Inflammatory macrophage treated with lipopolysaccharide for 1 hour (primary cell): ENCODE measurements at places on chromosomes 6 and 20.

DNA sequence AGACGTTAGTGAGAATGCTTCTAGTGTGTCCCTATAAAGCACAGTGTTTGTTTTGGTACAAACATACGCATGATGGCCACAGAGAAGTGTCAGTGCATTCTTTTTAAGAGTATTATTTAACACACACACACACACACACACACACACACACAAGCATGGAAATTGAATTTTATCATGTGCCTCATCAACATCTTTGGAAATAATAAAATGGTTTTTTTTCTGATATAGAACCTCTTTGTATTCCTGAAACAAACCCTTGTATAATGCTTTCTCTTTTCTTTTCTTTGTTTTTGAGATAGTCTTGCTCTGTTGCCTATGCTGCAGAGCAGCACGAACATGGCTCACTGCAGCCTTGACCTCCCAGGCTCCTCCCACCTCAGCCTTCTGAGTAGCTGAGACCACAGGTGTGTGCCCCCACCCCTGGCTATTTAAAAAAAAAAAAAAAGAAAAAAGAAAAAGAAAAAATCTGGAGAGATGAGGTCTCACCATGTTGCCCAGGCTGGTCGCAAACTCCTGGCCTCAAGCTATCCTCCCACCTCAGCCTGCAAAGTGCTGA, 116.2 kb upstream of the SYNDIG1 start:
- DNase-seq, result no peak

- no peak for DNase-seq
Observed at GRCh38 chr20:1375515-1375914, 17.3 kb downstream of the FKBP1A start.

GRCh38 chr6:34958734-34959133, 69.7 kb downstream of the ANKS1A start:
- DNase-seq, result peak; percentile 45

- DNase-seq, result no peak
Observed at GRCh38 chr20:53628076-53628475, 34.4 kb upstream of the ZNF217 start.

DNA sequence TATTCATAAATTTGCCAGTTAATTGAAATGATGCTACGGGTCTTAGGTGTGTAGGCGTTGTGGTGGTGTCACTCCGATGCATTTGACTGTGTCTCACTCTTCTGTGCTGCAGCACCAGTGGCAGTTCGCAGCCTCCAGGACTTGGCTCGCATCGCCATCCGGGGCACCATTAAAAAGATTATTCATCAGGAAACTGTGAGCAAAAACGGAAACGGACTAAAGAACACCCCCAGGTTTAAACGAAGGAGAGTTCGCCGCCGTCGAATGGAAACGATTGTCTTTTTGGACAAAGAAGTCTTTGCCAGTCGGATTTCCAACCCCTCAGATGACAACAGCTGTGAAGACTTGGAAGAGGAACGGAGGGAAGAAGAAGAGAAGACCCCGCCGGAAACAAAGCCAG, 17.6 kb downstream of the PCMTD2 start:
- DNase-seq, result no peak

- DNase-seq, result no peak
Observed at GRCh38 chr6:24631671-24632070, 14.3 kb downstream of the KIAA0319 start.

- DNase-seq, result no peak
Observed at GRCh38 chr20:9417665-9418064, 96.7 kb upstream of the LAMP5 start.

DNA sequence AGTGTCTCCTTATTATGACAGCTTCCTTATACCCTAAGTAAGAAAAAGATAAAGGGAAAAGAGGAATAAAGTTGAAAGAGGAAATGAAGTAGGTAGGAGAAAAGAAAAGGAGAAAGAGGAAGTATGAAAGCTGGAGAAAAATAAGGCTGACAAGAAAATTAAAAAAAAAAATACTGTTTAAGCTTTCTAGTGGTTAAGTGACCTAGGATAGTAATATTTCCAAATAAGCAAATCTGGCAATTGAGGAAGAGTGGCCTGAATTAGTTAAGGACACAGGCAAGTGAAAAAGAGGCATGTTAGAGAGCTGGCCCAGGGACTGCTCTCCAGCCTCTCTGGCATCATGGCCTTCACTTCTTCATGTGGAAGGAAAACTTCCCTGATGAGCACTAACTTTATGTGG, 76.5 kb upstream of the ADGRF1 start:
- no peak for DNase-seq

DNA sequence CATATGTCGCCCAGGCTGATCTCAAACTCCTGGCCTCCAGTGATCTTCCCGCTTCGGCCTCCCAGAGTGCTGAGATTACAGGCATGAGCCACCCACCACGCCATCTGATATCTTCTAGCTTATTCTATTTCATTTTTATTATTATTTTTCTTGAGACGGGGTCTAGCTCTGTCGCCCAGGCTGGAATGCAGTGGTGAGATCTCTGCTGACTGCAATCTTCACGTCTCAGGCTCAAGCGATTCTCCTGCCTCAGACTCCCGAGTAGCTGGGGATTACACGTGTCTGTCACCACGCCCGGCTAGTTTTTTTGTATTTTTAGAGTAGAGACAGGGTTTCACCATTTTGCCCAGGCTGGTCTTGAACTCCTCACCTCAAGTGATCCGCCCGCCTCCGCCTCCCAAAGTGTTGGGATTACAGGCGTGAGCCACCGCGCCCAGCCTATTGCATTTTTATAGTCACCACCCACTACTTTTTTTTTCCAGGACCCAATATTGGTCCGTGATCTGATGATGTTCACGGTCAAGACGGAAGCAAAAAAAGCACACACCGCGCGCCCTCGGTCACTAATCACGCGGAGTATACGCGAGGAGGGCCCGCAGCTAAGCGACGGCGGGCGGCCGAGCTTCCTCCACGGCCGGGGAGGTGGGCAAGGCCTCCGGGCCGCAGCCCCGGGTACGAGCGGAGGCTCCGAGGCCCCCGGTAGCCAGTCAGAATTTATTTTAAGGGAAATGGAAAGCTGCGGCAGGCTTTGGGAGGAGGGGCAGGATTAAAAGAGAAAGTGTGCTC, 1.1 kb upstream of the LSM14B start:
- peak; percentile 67 for DNase-seq

DNA sequence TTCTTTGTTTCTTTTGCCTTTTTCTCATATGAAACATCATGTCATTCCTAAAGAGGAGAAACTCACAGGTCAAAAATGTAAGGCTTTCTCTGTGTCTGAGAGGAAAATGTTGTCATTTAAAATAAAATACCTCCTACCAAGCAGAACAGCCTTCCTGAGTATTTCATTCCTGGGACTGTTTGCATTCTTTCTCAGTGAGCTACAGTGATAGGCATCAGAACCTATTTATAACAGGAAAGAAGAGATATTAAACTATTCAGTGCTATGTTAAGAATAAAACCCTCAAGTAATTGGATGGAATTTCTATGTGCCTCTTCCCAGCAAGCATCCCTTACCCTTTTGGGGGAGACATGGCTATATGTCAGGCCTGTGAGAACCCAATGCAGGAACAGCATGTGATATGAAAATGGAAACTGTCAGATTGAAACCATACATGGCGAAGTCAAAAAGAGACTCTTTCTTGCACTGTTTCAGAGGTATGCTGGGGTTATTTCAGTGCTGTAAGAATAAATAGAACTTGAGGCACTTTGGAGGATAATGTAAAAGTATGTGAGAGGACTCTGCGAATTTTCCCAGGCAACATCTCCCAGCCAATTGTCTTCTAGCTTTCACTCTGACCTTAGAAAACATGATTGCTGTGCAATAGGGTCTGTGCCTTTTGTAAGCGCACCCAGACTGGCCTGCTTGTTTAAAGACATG, 133.8 kb upstream of the CCN2 start:
- no peak for DNase-seq

DNA sequence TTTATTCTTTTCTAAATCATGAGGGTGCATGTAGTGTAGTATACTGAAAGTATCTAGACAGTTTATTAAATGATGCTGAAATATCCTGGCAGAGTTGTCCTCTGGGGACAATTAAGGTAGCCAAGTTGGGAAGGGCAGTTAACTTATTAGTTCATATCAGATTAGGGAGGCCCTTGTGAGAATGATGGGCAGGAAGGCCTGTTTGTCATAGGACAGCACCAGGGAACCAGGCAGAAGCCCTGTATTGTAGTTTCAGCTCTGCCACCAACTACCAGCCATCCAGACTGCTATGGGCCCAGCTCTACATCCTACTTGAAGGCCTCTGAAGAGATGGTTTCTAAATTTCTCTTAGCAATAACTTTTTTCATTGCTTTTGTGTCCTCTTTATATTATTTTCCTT, 4.0 kb downstream of the MYLIP start:
- no peak for DNase-seq

DNA sequence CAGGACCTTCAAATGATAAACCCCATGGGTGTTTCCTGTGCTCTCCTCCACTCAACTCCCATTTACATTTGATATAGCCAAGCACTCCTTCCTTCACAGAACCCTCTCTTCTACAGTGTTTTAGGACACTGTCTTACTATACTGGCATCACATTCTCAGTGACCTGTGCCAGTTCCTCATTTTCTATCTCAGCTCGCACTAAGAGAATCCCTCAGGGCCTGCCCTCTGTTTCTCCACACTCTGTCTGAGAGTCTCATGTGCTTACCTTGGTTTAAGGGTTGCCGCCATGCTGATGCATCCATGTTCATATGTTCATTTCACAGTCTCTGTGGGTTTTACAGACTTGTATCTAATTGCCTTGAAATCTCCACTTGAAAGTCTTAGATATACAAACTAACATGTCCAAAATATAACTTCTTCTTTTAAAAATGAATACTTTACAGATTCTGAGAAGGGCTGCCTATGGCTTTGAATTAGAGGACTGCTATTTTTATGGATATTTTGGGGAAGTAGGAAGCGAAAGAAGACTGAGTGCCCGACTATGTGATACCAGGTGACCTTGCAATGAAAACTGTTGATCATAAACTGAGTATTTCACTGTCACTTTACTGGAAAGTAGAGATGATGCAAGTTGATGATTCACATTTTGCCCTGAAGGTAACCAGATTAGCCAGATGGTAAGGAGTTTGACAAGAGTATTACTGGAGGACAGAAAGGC, 153.1 kb upstream of the SIM1 start:
- DNase-seq, result peak; percentile 2

- DNase-seq, result peak; percentile 94
Observed at GRCh38 chr6:33144373-33144772, 47.9 kb downstream of the COL11A2 start.

DNA sequence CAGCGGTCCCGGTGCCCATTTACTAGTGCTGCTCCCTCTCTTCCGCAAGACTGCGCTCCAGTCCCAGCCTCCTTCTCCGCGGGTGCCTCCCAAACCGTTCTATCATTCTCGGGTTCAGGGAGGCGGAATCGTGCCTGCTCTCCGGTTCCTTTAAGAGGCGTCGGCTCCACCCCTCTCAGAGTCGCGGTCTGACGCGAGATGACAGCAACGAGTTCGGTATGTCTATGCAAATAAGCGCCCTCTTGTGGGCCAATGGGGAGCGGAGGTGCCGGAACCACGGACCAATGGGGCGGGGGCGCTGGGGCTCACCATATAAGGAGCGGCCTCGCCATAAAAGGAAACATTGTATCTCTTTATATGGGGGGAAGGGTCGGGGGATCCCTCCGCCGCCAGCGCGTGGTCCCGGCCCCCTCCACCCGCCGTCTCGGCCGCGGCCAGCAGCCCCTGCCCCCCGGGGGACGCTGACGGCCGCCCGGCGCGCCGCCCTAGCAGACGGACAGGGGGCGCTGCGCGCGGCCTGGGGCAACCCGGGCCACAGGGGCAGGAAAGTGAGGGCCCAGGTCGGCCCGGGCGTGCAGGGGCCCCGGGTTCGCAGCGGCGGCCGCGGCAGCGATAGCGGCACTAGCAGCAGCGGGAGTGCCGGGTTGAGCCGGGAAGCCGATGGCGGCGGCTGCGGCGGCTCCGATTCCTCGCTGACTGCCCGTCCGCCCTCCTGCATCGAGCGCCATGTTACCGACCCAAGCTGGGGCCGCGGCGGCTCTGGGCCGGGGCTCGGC, at the start of gene SRF:
TSS of gene SRF (plus strand) at position 339 of the 776 bp plus-strand sequence. CDS start at position 727, 388 bp downstream.
- DNase-seq, result peak; percentile 99

- DNase-seq, result no peak
Observed at GRCh38 chr6:141260627-141261015, 872.1 kb upstream of the GJE1 start.

- no peak for DNase-seq
Observed at GRCh38 chr6:108008363-108008762, 50.4 kb upstream of the SEC63 start.

DNA sequence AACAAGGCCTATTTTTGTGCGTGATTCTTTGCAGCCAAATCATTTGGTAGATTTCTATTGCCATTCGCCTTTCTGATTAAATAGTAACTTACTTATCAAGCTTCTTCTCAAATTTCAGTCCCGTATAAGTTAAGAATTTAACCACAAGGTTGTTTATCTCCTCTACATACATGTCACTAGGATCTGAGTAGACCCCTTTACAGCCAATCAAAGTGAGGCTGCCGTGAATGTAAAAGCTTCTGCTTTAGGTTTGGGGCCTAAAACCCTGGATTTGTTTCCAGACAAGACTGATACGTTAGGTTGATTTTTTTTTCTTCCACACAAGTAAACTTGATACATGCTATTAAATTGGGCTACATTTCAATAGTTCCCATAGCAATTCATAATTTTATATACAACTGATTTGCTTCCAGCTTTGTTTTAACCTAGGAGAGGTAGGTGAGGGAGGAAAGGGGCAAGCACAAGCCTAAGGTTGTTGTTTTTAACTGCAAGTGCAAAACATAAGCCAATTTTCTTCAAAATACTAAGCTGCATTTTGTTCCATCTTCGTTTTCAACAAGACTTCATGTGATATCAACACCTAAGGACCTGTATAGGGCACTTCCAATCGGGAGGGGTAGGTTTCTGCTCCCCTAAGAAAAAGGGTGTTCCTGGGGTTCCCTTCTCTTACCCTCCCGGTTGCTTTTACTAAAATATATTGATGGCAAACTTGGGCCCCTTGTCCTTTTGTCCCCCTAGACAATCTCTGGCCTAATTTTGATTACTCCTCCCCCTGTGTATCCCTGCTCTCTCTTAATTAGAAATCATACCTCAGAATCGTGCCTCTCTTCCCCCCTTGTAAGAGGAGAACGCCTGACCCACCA, 1.7 kb downstream of the RANBP9 start:
- DNase-seq, result peak; percentile 40

DNA sequence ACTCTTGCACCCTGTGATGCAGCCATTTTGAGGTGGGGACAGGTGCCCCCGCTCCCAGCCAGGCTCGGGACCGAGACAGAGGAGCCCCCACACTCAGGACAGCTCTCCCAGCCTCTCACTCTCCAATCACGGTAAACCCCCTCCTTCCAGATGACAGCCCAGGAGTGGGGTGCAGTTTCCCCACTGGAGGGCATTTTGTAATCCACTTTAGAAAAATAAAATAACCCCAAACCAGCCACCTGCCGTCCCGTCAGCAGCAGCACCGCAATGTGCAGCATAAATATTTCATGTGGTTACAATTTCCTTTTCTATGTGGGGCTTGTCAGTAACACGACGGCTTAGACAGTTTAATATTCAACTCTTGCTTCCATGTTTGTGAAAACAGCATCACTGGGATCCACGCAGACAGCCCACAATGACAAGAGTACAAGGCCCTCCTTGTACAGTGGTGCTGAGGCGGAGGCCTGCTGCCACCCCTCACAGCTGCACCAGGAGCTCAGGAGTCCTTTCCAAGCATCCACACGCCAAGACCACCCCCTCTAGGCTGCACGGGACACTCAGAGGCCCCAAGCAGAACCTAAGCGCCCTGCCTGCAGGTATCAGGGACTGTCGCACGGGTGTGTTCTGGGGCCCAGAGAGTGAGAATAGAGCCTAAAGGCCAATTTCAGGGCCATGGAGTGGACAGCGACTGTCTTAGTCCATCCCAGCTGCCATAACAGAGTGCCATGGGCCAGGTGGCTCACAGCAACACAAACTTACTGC, 116.7 kb downstream of the JPH2 start:
- DNase-seq, result no peak
